ENCODE measurements at places on chromosomes 7 and 10. TPM values are rescaled to one million over a fixed set of nuclear protein-coding genes. Genes with fewer than 3 reads are reported as not detected.
A peak's percentile ranks its signal among the peaks of the same experiment; 100 is the strongest.

- no peak for DNase-seq
- H3K4me3 ChIP-seq, result no peak overlapping the region
- no peaks in the 10 kb centered on the region for H3K36me3 ChIP-seq
- no peaks in the 10 kb centered on the region for H3K4me1 ChIP-seq
- H3K27ac ChIP-seq, result peak overlapping the region; percentile 3
Observed at GRCh38 chr10:117619223-117619622, 76.7 kb downstream of the EMX2 start.

DNA sequence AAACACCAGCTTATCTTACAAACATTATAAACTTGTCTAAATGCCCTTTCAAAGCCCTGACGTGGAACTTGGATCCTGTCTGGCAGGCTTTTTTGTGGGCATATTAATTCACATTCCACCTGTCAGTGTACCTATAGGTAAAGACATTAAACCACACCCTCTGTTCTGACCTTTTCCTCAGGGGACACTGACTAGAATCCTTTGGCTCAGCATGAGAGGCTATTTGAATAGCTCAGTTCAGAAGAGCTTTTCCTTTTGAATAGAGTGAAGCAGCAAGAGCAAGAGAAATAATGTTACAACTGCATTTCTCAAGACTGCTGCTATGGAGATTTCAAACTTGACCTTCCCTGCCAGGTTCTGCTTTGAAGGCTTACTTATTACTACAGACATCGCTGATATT lies 76.9 kb downstream of the CYP51A1 start:
- H3K27me3 ChIP-seq, result no peaks in the 10 kb centered on the region
- H3K4me3 ChIP-seq, result no peak overlapping the region
- no peak for DNase-seq
- H3K36me3 ChIP-seq, result no peaks in the 10 kb centered on the region

DNA sequence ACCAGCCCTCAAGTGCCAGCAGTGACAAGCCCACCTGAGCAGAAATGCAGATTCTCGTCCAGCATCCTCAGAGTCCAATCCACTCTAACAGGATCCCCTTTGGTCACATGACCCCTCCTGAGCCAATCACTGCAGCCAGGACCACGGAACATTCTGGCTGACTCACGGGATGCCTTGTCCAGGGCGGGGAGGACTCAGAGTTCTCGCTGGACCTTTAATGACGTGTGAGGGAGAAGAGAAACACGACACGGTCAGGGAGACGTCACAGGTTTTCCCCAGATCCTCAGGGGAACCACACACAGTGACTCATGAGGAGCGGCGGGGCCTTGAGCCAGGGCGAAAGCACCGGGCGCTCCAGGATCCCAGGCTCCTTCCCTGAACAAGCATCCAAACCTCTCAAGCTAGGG lies 155.7 kb downstream of the PTPRN2 start:
- no peak overlapping the region for H3K4me3 ChIP-seq
- H3K4me1 ChIP-seq, result no peaks in the 10 kb centered on the region
- no peak overlapping the region for H3K27ac ChIP-seq
- H3K27me3 ChIP-seq, result peaks cover 8% of the 10 kb centered on the region
- DNase-seq, result no peak
- no peaks in the 10 kb centered on the region for H3K36me3 ChIP-seq

GRCh38 chr7:140972344-140972743 lies 42.4 kb downstream of the MRPS33 start:
- H3K4me3 ChIP-seq, result no peak overlapping the region
- peaks cover 8% of the 10 kb centered on the region for H3K4me1 ChIP-seq
- no peak overlapping the region for H3K27ac ChIP-seq
- no peaks in the 10 kb centered on the region for H3K27me3 ChIP-seq

DNA sequence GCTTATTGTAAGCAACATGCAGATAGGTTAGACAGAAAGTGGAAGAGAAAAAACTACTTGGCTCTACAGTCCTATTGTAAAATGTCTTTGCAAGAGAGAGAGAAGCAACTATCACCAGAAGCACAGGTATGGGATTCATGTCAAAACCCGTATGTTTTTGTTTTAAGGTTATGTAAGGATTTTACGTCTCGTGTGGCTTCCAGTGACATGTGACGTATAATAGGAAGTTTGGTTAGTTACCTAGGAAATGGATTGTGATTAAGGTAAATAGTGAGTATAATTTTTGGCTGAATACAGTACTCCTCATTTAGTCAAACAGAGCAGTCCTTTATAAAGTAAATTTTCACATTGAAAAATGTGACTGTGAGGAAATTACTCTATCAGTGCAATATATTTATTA lies 62.0 kb downstream of the PHF14 start:
- H3K36me3 ChIP-seq, result peaks cover 15% of the 10 kb centered on the region
- no peaks in the 10 kb centered on the region for H3K4me1 ChIP-seq
- H3K4me3 ChIP-seq, result no peak overlapping the region
- no peaks in the 10 kb centered on the region for H3K27me3 ChIP-seq
- no peak overlapping the region for H3K27ac ChIP-seq
- no peak for DNase-seq

DNA sequence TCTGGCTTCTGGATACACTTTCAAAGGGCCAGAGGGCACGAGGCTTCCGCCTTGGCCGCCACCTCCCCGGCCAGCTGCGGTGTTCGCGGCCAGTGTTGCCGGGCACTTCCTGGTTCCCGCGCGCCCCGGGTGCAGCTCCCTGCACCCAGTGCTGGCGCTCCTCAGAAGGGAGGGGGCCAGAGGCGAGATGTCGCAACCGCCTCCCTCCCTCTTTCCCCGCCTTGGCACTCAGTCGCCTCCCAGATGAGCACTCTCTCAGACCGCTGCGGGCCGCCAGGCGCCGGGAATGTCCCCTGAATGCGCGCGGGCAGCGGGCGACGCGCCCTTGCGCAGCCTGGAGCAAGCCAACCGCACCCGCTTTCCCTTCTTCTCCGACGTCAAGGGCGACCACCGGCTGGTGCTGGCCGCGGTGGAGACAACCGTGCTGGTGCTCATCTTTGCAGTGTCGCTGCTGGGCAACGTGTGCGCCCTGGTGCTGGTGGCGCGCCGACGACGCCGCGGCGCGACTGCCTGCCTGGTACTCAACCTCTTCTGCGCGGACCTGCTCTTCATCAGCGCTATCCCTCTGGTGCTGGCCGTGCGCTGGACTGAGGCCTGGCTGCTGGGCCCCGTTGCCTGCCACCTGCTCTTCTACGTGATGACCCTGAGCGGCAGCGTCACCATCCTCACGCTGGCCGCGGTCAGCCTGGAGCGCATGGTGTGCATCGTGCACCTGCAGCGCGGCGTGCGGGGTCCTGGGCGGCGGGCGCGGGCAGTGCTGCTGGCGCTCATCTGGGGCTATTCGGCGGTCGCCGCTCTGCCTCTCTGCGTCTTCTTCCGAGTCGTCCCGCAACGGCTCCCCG lies at the start of gene FFAR4:
Gene FFAR4, plus strand, starts transcription at position 231 of the 842 bp plus-strand sequence. Its CDS starts 56 bp downstream, at position 287.
- H3K27me3 ChIP-seq, result peaks cover 80% of the 10 kb centered on the region
- peaks cover 8% of the 10 kb centered on the region for H3K4me1 ChIP-seq
- H3K36me3 ChIP-seq, result no peaks in the 10 kb centered on the region
- no peak for DNase-seq
- H3K4me3 ChIP-seq, result peak within 1 kb of the TSS; percentile 74

DNA sequence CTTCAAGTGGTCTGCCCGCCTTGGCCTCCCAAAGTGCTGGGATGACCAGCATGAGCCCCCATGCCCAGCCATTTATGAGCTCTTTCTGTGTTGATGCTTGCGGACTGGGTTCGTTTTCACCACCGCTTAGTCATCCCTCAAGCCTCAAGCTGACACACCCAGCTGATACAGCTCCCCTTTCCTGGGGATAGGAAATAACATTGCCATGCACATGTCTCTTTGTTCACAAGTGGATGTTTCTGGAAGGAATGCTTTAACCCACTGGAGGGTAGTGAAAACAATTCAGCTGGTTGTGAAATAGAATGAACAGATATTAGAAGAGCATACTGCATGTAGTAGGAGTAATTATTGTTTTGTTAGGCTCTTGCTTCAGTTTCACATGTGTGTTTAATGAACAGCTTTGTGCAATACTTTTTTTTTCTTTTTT lies 8.5 kb upstream of the METTL27 start:
- peaks cover 23% of the 10 kb centered on the region for H3K27me3 ChIP-seq
- no peaks in the 10 kb centered on the region for H3K36me3 ChIP-seq
- no peak overlapping the region for H3K27ac ChIP-seq
- H3K4me3 ChIP-seq, result no peak overlapping the region
- DNase-seq, result no peak

- peaks cover 4% of the 10 kb centered on the region for H3K4me1 ChIP-seq
- no peak overlapping the region for H3K4me3 ChIP-seq
- H3K27ac ChIP-seq, result no peak overlapping the region
- peaks cover 10% of the 10 kb centered on the region for H3K36me3 ChIP-seq
- H3K27me3 ChIP-seq, result no peaks in the 10 kb centered on the region
Observed at GRCh38 chr10:12135631-12136030, 6.2 kb downstream of the SEC61A2 start.

SLC26A5 gene
- total RNA-seq, result not detected

All from neural crest cell (in vitro differentiated cells).